ENCODE measurements at places on chromosomes 13 and 19. TPM values are rescaled to one million over a fixed set of nuclear protein-coding genes. Genes with fewer than 3 reads are reported as not detected.

- DNase-seq, result no peak
These were observed 597.2 kb downstream of the DIAPH3 start for GRCh38 chr13:59566561-59566960.

STAP2 gene
- 132 TPM for total RNA-seq

SHD gene
- total RNA-seq, result not detected

GRCh38 chr19:33005440-33005839, 33.4 kb downstream of the FAAP24 start:
- DNase-seq, result peak; percentile 50

PEG3 gene
- 0.53 TPM for total RNA-seq

- no peak for DNase-seq
These were observed 10.1 kb upstream of the SOX1 start for GRCh38 chr13:112056739-112057438.

DNA sequence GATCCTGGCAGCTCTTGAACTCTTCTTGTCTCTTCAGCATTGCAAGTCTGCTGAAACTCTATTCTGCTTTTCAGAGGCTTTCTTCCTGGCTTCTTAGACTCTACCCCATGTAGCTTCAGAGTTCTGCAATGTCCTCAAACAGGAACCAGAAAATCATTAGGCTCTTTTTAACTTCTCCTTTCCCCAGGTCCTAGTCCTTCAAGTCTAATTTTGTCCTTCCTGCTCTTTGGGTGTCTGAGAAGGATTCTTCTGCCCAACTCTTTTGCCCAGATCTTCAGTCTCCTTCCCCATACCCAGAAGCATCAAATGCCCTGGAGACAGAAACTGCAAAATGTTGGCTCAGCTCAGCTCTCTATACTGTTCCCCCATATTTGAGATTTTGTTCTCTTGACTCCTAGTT, 50.0 kb upstream of the CALM3 start:
- DNase-seq, result no peak

DNA sequence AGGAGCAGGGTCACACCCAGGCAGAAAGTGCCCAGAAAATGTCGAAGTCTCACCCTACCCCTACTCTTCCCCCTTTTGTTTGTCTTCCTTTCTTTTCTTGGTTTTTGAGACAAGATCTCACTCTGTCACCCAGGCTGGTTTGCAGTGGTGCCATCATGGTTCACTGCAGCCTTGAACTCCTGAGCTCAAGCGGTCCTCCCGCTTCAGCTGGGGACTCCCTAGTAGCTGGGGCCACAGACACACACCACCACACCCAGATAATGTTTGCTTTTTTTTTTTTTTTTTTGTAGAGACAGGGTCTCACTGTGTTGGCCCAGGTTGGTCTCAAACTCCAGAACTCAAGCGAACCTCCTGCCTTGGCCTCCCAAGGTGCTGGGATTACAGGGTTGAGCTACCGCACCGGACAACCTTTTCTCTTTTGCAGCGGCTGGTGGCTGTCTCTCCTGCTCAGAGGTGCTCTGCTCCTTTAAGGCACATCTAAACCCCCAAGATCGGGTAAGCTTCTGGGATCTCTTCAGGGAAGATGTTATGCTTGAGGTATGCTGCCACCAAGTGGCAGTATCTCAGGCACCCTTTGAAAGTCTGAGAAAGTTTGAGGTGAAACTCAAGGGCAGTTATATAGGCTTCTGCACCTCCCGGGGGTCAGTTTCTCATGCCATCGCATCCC, 22.4 kb upstream of the EBI3 start:
- DNase-seq, result no peak

DNA sequence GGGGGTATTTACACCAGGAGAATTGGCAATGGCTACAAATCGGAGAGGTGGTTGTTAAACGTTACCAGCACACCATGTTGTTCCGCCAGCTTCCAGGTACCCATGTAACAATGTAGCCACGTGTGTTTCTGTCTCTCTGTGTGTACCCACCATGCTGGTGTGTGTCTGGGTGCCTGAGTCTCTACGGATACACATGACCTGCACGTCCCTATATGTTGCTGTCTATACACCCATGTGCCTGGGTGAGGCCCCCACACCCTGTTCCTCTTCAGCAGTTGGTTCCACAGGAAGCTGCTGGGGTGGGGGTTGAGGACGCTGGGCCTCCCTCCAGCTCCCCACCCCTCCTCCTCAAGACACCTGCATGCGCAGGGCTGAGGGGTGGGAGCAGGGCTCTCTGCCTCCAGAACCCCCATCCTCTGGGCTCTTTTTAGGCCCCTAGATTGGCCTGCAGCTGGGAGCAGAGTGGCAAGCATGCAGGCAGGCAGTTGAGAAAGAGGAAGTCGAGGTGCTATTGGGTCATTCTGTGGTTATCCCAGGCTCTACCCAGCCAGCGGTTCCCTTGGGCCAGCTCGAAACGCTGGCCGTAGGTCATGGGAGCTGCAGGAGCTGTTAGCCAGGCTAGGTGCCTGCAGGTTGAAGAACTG, at the start of gene ARHGEF18:
Gene ARHGEF18, plus strand, starts transcription at position 351 of the 644 bp plus-strand sequence. CDS start 13,954 bp downstream, outside the sequence.
- DNase-seq, result no peak

DNA sequence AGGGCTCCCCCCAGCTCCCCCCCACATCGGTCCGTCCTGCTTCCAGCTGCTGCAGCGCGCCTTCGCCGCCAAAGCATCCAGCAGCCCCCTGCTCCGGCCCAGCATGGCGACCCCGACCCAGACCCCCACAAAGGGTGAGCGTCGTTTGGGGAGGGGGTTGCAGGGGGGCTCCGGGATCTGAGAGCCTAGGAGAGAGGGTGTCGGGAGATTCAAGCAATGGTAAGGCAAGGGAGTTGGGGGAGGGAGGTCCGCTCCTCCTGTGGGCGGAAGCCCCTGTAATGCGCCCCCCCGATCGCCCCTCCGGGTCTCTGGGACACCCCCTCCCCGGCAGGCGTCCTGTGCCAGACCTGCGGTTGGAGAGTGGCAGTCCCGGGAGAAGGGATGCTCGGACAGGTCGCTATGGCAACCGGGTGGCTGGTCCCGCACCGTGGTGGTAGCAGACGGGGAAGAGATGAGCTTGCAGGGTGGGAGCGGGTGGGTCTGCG, at the start of gene FXYD7:
Gene FXYD7, plus strand, starts transcription at position 25 of the 485 bp plus-strand sequence. Its CDS starts 79 bp downstream, at position 104.
- no peak for DNase-seq

DNA sequence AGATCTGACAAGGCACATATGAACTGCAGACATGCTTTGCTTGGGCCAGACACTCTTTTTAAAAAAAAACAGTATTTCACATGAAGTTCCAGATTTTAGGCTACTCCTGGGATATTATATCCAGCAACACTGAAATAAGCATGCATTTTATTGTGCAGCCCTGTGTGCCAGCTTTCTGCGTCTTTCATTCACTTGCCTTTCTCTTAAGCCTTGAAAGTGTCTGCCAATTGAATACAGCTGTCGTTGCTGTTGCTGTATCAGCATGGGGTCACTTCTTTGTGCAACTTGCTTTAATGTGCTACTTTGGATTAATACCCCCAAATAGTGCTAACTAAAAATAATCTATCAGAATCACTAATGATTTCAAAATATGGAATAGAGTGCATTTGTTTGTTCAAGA, 657.8 kb downstream of the SLITRK6 start:
- no peak for DNase-seq

DNA sequence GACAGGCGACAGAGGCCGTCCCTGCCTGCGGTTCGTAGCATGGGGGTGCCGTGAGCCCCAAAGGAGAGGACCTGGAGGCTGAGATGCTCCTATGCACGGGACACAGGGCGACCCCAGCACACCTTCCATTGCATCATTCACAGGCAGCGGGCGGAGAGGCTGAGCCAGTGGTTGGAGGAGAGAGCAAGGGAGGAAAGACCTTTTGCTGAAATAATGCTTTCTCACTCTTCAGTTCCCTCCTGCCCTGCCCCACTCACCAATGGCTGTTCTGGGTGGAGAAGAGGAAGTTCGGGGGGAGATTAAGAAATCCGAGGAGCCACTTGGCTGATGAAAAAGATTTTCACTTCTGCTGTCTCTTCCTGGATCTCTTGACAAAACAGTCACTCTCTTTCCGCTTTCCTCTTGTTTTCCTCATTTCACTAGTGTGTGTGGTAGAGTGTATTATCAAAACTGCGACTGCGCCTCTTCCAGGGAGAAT, at the start of gene NLRP12:
Gene NLRP12, minus strand, starts transcription at position 181 of the 478 bp plus-strand sequence. Its CDS starts 140 bp downstream, at position 41.
- no peak for DNase-seq

- no peak for DNase-seq
These were observed 209.7 kb downstream of the KATNAL1 start for GRCh38 chr13:30097701-30098100.

DNA sequence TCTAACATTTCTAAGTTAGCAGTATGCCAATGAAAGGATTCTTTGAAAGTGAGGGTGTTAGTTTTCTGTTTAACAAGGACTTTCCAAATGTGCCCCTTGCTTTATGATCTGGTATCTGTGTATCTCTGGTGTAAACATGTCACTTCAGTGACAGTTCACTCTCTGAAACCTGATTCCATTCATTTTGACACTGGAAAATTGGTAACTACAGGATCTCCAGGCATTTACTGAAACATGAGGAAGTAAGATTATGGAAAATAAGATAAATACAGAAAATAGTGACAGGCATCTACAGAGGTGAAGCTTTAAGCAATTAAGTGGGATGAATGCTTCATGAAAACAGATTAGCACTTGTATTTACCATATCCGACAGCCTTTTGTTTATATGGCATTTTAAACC, 101.6 kb upstream of the MYO16 start:
- no peak for DNase-seq

DNA sequence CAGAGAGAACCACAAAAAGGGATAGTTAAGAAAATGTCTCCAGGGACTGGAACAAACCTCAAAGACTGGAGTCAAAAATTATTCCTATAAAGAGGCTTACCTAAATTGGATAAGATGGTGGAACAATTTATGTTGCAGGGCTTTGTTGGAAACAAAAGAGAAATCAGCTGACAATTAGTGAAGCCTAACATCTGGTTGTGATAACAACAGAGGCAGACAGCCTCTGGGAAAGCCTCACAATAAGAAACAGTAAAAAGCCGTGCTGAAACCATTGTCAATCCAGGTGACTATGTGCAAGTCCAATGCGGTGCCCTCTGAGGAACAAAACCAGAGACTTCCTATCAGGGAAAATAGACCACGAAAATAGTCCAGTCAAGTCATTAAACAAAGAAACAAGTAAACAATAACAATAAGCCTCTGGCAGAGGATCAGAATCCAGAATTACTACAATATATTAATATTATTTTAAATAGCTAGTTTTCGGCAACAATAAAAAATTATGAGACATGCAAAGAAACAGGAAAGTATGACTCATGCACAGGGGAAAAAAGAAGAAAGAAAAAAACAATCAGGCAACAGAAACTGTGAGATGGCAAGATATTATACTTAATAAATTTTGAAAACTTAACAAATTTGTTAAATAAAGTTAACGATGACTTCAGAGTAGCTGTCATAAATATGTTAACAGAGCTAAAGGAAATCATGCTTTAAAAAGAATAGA, 99.7 kb upstream of the RXFP2 start:
- peak; percentile 7 for DNase-seq

GRCh38 chr19:32350987-32351348, 5.6 kb downstream of the ZNF507 start:
- no peak for DNase-seq

DAND5 gene
- total RNA-seq, result not detected

GRCh38 chr19:49331616-49332055, 3.6 kb upstream of the CD37 start:
- peak; percentile 61 for DNase-seq

STOML3 gene
- total RNA-seq, result not detected

DNA sequence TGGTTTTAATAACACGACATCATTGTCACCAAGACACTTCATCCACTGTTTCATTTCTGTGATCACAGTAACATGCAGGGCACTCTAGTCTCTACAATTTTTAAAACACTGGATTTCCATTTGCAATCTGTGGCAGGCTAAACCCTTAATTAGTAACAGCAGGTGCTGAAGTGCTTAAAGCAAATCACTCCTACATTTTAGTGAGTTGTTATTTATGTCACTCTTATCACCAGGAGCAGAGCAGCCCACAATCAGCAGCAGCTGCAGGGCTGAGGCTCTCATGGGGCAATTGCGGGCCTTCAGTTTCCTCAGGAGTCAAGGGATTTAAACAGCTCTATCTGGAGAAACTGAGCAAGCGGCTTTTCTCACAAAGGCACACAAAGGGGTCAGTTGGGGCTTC, 1.6 kb downstream of the SOHLH2 start:
- DNase-seq, result no peak

C19orf73 gene
- 1.9 TPM for total RNA-seq

- DNase-seq, result no peak
These were observed at the start of gene TMIGD2 for GRCh38 chr19:4302243-4302640. Gene TMIGD2, minus strand, starts transcription at chr19:4302389. Its CDS starts 4 bp downstream, at chr19:4302385.

KLK15 gene
- total RNA-seq, result not detected

DNA sequence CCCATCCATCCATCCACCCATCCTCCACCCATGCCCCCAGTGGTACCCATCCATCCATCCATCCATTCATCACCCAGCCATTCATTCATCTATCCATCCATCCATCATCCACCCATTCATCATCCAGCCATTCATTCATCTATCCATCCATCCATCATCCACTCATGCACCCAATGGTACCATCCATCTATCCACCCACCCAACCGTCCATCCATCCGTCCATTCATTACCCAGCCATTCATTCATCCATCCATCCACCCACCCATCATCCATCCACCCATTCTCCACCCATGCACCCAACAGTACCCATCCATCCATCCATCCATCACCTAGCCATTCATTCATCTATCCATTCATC, 5.3 kb downstream of the PLPPR3 start:
- DNase-seq, result no peak

GRCh38 chr19:16914421-16914820, 25.6 kb downstream of the F2RL3 start:
- DNase-seq, result no peak

- DNase-seq, result no peak
These were observed 37.4 kb downstream of the TMEM255B start for GRCh38 chr13:113796211-113796963.

GRCh38 chr19:54561840-54562239, 11.8 kb upstream of the LILRA2 start:
- no peak for DNase-seq

ZNF180 gene
- total RNA-seq, result 11.1 TPM

EMP3 gene
- total RNA-seq, result 9.0 TPM

NLRP5 gene
- total RNA-seq, result not detected
